ENCODE measurements at places on chromosomes 13 and 19.

DNA sequence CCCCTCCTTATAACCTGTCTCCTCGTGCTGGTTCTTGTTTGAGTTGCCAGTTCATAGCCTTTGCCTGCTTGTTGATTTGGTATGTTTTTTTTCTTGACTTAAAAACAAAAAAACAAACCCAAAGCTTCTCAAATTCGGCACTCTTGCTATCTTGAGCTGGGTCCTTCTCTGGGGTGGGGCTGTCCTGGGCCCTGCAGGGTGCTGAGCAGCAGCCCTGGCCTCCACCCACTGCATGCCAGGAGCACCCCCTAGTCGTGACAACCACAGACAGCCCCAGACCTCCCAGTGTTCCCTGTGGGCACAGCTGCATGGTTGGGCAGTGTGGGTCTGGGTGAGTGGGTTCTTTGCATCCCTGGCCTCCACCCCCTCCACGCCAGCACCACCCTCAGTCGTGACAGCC, 27.8 kb downstream of the KDM4B start:
- no peak for DNase-seq

- peak; percentile 85 for DNase-seq
Observed at GRCh38 chr19:38375748-38376147, 1.4 kb downstream of the PSMD8 start.

- DNase-seq, result no peak
Observed at GRCh38 chr13:36815062-36815461, 4.0 kb upstream of the RFXAP start.

DNA sequence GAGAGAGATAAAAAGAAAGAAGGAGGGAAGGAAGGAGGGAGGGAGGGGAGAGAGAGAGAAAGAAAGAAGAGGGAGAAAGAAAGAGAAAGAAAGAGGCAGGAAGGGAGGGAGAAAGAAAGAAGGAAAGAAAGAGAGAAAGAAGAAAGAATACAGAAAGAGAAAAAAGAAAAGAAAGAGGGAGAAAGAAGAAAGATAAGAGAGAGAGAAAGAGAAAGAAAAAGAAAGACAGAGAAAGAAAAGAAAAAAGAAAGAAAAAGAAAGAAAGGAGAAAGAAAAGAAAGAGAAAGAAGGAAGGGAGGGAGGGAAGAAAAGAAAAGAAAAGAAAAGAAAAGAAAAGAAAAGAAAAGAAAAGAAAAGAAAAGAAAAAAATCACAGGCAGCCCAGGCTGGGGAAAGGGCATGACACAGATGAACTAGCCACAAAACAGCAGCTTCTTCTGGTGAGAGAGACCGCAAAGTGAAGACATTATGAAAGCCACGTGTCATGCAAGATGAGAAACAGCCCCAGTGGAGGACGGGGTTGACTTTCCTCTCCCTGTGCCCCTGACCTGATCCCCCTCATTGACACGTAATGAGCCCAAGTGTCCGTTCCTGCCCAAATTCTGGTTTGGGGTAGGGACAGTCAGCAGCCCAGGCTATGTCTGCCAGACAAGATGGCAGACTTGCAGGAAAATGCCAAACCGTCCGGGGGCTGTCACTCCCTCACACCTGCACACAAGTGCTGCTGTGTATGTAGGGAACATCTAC, 102.1 kb downstream of the INSR start:
- no peak for DNase-seq

DNA sequence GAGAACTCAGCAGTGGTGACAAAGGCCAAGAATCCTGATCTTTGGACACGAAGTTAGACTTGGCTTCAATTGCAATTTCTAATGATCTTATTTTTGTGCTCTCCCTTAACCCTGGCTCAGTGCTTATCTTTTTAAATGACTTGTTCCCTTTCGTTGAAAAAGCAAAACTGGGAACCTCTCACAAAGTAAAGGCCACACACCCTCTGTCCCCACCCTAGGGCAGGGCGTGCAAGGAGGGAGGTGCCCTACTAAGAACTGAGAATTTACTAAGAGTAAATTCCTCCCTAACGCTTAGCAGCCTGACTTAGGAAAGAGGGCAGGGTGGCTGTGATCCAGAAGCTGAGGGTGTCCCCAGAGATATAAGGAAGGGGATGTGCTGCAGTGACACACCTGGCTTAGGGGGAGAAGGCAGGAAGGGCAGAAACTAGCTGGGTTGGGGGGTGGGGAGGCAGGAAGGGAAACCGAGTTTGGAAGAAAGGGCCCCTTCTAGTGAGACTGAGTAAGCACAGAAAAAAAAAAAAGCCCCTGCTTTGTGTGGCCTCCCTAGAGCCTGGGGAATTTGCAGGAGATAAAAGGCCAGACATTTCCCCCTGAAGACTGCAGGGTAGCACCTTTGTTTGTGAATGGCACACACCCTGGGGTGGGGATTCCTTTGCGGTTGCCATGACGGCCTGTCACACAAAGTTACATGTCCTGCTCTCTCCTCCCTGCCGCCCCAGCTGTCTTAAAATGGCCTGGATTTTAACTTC, 435.1 kb downstream of the EFNB2 start:
- no peak for DNase-seq

- no peak for DNase-seq
Observed at GRCh38 chr13:109205315-109205714, 575.9 kb downstream of the MYO16 start.

GRCh38 chr13:91058919-91059318, 288.6 kb upstream of the MIR17HG start:
- DNase-seq, result no peak

DNA sequence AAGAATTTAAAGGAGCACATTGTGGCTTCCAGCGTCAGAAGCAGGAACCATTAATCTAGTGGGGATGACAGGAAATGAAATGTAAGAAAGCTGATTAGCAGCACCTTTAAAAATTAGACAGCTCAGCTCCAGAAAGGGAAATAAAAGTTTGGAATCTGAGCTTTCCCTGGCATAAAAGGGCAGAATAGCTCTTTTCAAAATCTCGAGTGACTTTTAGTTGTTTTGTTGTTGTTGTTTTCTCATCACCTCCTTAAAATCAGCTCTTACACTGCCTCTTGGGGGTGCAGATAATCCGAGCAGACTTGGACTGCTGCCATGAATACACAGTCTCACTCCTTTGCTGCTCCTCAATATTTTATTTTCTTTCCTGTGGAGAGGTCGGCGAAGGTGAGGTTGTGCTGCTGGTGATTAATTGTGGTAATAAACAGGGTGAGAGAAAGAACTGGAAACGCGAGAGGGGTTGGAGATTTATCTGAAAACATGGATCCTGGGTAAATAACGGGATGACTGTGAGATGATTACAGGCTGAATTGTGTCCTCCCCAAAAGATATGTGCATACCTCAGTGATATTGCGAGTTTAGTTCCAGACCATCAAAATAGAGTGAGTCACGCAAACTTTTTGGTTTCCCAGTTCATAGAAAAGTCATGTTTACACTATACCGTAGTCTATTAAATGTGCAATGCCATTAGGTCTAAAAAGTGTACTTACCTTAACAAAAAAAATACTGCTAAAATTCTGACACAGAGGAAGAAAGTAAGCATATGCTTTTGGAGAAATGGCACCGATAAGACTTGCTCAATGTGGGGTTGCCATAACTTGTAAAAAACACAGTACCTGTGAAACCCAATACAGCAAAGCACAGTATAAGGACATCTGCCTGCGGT, 787.7 kb downstream of the UQCRFS1 start:
- DNase-seq, result no peak

DNA sequence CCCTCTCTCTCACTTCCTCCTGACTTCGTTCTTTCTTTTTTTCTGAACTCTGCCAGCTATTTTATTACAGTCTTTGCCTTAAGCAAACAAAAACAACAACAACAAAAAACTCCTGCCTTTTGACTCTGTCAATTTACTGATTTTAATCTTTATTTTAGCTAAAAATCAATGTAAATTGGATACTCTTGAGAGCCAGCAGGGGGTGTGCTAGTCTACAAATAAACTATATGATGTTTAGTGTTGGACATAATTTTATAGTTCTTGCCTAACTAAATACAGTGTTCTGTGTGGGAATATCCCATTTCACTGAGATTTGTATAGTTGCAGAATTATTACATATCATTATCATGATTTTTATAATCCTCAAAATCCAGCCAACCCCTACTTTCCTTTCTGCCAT, 1199.9 kb upstream of the SPRY2 start:
- DNase-seq, result no peak

DNA sequence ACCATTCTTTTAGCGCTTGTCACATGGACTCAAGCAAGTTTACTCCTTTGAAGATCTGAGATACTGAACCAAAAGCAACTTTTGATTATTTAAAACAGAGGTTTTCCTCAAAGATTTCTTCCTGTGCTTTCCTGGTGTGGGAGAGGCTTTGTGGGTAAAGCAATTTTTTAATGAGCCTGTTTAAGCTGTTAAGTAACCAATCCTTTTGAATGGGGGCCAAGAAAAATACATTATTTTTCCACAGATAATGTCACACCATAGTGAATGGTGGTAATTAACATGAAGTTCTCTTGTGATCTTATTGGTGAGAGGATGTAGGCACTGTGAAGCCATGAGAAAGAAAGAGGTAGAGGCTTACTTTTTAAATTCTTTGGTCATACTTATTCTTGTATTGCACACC, 55.8 kb upstream of the OBI1 start:
- no peak for DNase-seq

DNA sequence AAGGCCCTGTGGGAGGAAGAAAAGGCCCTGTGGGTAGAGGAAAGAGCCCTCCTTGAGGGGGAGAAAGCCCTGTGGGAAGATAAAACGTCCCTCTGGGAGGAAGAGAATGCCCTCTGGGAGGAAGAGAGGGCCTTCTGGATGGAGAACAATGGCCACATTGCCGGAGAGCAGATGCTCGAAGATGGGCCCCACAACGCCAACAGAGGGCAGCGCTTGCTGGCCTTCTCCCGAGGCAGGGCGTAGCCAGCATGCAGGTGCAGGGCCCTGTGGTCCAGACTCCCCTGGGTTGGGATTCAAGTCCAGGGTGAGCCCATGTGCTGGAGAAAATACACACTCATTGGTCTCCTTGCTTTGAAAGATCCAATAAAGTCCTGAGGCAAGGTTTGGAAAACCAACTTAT, 4.1 kb downstream of the CCDC70 start:
- DNase-seq, result no peak

- no peak for DNase-seq
Observed at GRCh38 chr13:48411147-48411794, 1.6 kb downstream of the LPAR6 start.

- DNase-seq, result no peak
Observed at GRCh38 chr13:33541456-33541855, 255.9 kb upstream of the STARD13 start.

GRCh38 chr13:43546816-43547215, 240.0 kb downstream of the ENOX1 start:
- no peak for DNase-seq

- DNase-seq, result no peak
Observed at GRCh38 chr13:99246100-99246499, 12.1 kb downstream of the GPR18 start.

- peak; percentile 23 for DNase-seq
Observed at GRCh38 chr13:80337288-80338081, 3.4 kb downstream of the SPRY2 start.

- peak; percentile 35 for DNase-seq
Observed at GRCh38 chr19:49017666-49018351, 918 bp upstream of the LHB start.

- DNase-seq, result no peak
Observed at GRCh38 chr13:33249066-33249465, 36.5 kb downstream of the STARD13 start.

GRCh38 chr13:31537052-31537451, 202.3 kb upstream of the RXFP2 start:
- no peak for DNase-seq

DNA sequence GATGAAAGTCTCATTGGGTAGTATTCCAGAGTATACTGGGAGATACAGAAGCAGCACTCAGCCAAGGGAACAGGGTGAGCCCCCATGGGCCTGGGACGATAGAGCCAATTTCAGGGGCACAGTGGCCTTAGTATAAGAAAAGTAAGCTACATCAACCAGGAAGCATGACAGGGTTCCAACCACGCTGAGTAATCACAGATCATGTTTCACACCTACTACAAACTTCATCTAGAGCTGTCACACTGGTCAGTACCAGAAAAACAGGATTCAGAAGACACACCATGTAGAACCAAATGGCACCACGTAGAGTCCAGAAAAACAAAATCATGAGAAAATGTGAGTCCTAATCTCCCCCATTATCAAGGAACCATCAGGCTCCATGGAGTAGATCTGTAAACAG, 1292.4 kb upstream of the MIR17HG start:
- no peak for DNase-seq

DNA sequence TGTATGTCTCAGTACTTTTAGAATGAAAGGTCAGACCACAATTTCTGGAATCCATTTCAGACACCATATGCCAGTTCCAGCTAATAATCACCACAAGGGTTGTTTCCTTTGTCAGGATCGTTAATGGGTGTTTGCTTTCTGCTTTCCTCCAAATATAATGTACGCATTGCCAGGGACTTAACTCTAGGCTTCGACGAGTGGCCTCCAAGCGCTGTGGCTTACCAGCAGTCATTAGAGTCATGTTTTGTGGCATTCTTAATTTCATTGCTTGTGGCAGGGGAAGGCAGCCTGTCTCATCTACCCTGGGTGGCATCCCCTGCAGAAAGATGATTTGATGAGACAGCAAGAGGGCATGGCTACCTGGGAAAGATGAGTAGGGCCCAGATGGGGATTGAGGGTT, 22.5 kb downstream of the SAFB start:
- no peak for DNase-seq

DNA sequence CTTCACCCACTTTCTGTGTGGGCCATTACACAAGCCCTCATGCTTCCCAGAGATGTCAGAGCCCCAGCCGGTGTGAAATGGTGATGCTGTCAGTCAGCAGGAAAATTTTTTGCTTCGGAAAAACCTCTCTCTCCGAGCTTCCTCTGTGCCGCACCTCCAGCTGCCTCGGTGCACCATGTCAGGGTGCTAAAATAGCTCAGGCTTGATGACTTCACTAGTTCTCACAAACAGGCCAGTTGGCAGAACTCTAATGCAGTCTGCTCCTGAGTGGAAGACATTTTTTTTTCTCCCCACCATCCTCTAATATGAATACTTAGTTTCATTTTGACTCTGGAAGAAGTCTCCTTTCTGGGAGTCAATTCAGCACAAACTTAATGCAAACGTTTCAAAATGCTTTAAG, 71.3 kb downstream of the KLF12 start:
- DNase-seq, result peak; percentile 72

DNA sequence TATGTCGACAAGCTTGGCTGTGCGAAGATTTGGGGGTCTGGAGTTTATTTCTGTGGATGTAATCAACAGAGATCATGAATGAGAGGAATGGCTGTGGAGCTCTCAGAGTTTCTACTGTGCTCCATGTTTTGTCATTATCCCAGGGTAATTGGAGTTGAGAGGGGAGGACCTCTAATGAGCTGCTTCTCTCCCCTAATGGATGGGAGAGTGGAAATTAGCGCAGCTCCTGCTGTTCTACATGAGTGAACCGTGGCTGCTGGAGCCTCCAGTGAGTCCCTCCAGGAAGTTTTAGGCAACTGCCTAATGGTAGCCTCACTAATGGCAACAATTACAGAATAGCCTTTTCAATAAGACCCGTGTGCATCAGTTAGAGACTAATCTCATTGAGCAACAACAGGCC, 31.3 kb upstream of the FGF9 start:
- DNase-seq, result no peak

Measured in gastrocnemius medialis (tissue), 4 donors.